ENCODE measurements at places on chromosomes 5 and 9. TPM values are rescaled to one million over a fixed set of nuclear protein-coding genes. Genes with fewer than 3 reads are reported as not detected.

Gene SLC34A1
- total RNA-seq = not detected

DNA sequence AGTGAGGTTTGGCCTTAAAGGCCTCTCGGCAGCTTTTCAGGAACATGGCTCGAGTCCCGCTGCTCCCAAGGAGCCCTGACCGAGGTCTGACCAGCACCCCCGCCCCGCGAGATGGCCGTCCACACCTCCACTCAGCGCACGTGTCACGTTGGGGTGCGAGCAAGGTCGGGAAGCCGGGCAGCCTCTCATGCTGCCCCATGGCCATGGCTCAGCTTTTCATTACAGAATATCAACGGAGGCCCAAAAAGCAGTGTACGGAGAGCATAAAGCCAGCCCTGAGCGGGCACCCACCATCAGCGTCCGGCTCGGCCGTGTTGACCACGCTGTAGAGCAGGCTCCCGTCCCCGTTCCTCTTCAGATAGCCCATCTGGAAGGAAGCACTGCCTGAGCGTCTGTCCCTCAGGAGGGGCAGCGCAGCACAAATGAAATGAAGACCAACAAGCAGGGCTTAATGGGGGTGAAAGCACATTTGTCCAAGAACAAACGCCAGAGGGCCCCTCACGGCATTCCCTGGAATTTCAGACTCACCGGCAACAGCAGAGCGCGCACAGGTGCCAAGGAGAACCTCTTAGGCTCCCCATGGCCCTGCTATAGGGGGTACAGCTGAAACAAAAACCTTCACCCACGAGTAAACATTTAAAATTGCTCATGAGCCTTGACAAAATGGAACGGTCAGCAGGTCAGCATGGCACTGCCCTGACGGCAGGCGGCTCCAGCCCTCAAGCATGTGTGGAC lies 11.6 kb downstream of the BRD9 start:
- H3K4me3 ChIP-seq = no peak overlapping the region
- no peaks in the 10 kb centered on the region for H3K4me1 ChIP-seq
- H3K27ac ChIP-seq = no peak overlapping the region
- H3K27me3 ChIP-seq = peaks cover 11% of the 10 kb centered on the region
- no peak for DNase-seq

- no peak overlapping the region for H3K27ac ChIP-seq
- DNase-seq = no peak
- no peaks in the 10 kb centered on the region for H3K27me3 ChIP-seq
- H3K4me1 ChIP-seq = no peaks in the 10 kb centered on the region
- H3K4me3 ChIP-seq = no peak overlapping the region
These were observed 213.3 kb downstream of the DNAH5 start for GRCh38 chr5:13731121-13731628.

DNA sequence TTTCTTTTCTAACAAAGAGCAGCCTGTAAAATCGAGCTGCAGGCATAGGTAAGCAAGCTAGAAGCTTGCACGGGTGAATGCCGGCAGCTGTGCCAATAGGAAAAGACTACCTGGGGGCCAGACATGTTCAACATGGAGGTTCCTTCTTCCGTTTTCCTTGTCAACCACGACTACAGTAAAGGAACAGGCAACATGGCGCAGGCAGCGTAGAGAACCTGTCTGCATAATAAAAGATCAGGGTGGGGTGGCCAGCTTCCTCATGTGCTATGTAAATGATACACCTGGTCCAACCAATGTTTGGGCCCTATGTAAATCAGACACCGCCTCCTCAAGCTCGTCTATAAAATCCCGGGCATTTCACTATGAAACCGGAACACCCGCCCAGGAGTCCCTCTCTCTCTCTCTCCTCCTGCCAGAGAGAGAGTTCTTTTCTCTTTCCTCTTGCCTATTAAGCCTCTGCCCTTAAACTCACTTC lies 103.8 kb upstream of the LIFR start:
- H3K4me3 ChIP-seq = no peak overlapping the region
- H3K4me1 ChIP-seq = peaks cover 34% of the 10 kb centered on the region
- no peaks in the 10 kb centered on the region for H3K36me3 ChIP-seq
- H3K27ac ChIP-seq = peak overlapping the region; percentile 9
- peaks cover 2% of the 10 kb centered on the region for H3K27me3 ChIP-seq
- no peak for DNase-seq

GRCh38 chr9:106864373-106865143 lies 1.6 kb downstream of the ZNF462 start:
- DNase-seq = no peak
- peaks cover 14% of the 10 kb centered on the region for H3K36me3 ChIP-seq
- H3K27me3 ChIP-seq = peaks cover 17% of the 10 kb centered on the region
- peak overlapping the region; percentile 96 for H3K27ac ChIP-seq
- peak overlapping the region; percentile 98 for H3K4me3 ChIP-seq

Gene ZDHHC11B
- not detected for total RNA-seq

Gene PCA3
- total RNA-seq = 0.62 TPM

Gene ST8SIA4
- total RNA-seq = 30.3 TPM

- no peak overlapping the region for H3K27ac ChIP-seq
- no peak overlapping the region for H3K4me3 ChIP-seq
- no peaks in the 10 kb centered on the region for H3K27me3 ChIP-seq
- no peaks in the 10 kb centered on the region for H3K36me3 ChIP-seq
- H3K4me1 ChIP-seq = no peaks in the 10 kb centered on the region
These were observed 512.1 kb downstream of the MAN2A1 start for GRCh38 chr5:110201791-110202190.

Gene EMB
- total RNA-seq = 27.5 TPM

GRCh38 chr9:77014597-77015263 lies 4.7 kb upstream of the FOXB2 start:
- no peak overlapping the region for H3K27ac ChIP-seq
- DNase-seq = peak; percentile 20
- peaks cover 7% of the 10 kb centered on the region for H3K36me3 ChIP-seq
- H3K4me3 ChIP-seq = no peak overlapping the region

- no peak overlapping the region for H3K27ac ChIP-seq
- H3K27me3 ChIP-seq = no peaks in the 10 kb centered on the region
- DNase-seq = no peak
These were observed 153.1 kb upstream of the RAPGEF1 start for GRCh38 chr9:131892902-131893500.

GRCh38 chr5:6774721-6775204 lies 61.5 kb downstream of the TENT4A start:
- no peak overlapping the region for H3K27ac ChIP-seq
- no peak for DNase-seq
- H3K4me3 ChIP-seq = no peak overlapping the region
- H3K36me3 ChIP-seq = peaks cover 8% of the 10 kb centered on the region

Gene TLX3
- total RNA-seq = 0.23 TPM

Gene NDUFB6
- total RNA-seq = 36.8 TPM

GRCh38 chr9:72480921-72481320 lies 40.5 kb upstream of the TMC1 start:
- no peaks in the 10 kb centered on the region for H3K36me3 ChIP-seq
- H3K27me3 ChIP-seq = peaks cover 3% of the 10 kb centered on the region
- H3K27ac ChIP-seq = no peak overlapping the region
- H3K4me3 ChIP-seq = no peak overlapping the region
- DNase-seq = no peak
- H3K4me1 ChIP-seq = peaks cover 22% of the 10 kb centered on the region

Gene RANBP3L
- not detected for total RNA-seq

Gene IFNK
- total RNA-seq = not detected

DNA sequence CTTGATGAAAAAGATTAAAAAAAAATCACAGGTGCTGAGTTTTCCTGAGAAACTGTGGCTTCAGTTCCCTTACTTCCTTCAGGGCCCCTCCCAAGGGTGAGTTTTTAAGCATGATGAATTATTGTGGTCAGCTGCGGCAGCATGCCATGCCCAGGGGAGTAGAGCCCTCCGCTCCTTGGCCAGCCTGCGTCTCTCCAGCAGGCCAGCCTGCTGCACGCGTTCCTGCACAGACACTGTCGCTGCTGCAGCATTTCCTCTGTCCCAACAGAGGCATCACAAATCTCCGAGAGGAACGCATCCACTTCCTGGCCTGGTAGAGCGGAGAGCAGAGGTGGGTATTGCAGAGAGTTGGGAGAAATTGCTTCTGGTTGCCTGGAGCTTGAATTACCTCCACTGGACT lies 26.1 kb upstream of the GLRA1 start:
- H3K4me3 ChIP-seq = no peak overlapping the region
- H3K36me3 ChIP-seq = no peaks in the 10 kb centered on the region
- peaks cover 15% of the 10 kb centered on the region for H3K4me1 ChIP-seq

- H3K4me3 ChIP-seq = no peak overlapping the region
- no peak overlapping the region for H3K27ac ChIP-seq
- H3K27me3 ChIP-seq = peaks cover 1% of the 10 kb centered on the region
These were observed 286.9 kb downstream of the FBXL7 start for GRCh38 chr5:15786884-15787283.

Gene GPX8
- 40.9 TPM for total RNA-seq

DNA sequence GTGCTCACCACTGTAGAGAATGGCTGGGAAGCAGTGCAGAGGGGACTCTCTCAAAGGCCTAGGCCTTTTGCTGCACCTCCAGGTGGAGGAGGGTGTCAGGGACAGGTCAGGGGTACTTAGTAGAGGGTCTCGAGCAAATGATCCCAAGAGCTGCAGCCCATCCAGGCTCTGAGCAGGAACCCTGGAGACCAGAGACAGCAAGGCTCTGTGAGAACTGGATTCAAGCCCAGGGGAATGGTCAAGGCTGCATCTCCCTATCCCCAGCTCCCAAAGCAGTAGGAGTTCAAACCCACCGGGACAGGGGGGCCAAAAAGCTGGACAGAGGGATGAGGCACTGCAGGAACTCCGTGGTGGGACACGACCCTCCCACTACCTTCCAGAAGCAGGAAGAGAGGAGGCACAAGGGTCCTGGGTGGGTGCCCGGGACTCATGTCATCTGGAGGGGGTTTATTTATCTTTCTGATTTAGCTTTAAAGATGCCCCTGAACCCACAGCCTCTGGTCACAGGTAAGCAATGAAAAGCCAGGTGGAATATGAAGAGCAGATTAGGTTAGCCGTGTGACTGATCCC lies 124.8 kb downstream of the MVB12B start:
- H3K27me3 ChIP-seq = no peaks in the 10 kb centered on the region
- H3K4me1 ChIP-seq = peaks cover 30% of the 10 kb centered on the region
- no peak for DNase-seq
- no peak overlapping the region for H3K27ac ChIP-seq
- H3K4me3 ChIP-seq = no peak overlapping the region

Gene PRUNE2
- 6.7 TPM for total RNA-seq

- peaks cover 21% of the 10 kb centered on the region for H3K36me3 ChIP-seq
- DNase-seq = no peak
- peak overlapping the region; percentile 38 for H3K4me3 ChIP-seq
- no peaks in the 10 kb centered on the region for H3K27me3 ChIP-seq
These were observed 4.4 kb upstream of the C9orf153 start for GRCh38 chr9:86263876-86264275.

Gene PCDHB5
- total RNA-seq = 7.8 TPM

Gene PCDHAC1
- total RNA-seq = 7.5 TPM

Gene RCL1
- 12.2 TPM for total RNA-seq

GRCh38 chr5:143148771-143149170 lies 254.7 kb downstream of the NR3C1 start:
- H3K27ac ChIP-seq = no peak overlapping the region
- no peaks in the 10 kb centered on the region for H3K4me1 ChIP-seq
- H3K27me3 ChIP-seq = no peaks in the 10 kb centered on the region
- no peak for DNase-seq
- no peak overlapping the region for H3K4me3 ChIP-seq

Gene SHROOM1
- 5.6 TPM for total RNA-seq

Gene DND1
- total RNA-seq = 1.8 TPM

GRCh38 chr5:1524799-1525623 lies 1.3 kb upstream of the LPCAT1 start:
- no peak overlapping the region for H3K27ac ChIP-seq
- peaks cover 4% of the 10 kb centered on the region for H3K36me3 ChIP-seq
- H3K4me3 ChIP-seq = peak overlapping the region; percentile 51
- H3K4me1 ChIP-seq = peaks cover 11% of the 10 kb centered on the region
- H3K27me3 ChIP-seq = peaks cover 7% of the 10 kb centered on the region

GRCh38 chr9:93477397-93477796 lies 24.0 kb upstream of the FAM120AOS start:
- H3K27me3 ChIP-seq = peaks cover 1% of the 10 kb centered on the region
- no peaks in the 10 kb centered on the region for H3K36me3 ChIP-seq
- DNase-seq = no peak
- H3K27ac ChIP-seq = no peak overlapping the region
- H3K4me1 ChIP-seq = peaks cover 4% of the 10 kb centered on the region

GRCh38 chr5:111374380-111374779 lies 138.0 kb downstream of the STARD4 start:
- no peak overlapping the region for H3K4me3 ChIP-seq
- H3K27ac ChIP-seq = no peak overlapping the region
- no peaks in the 10 kb centered on the region for H3K36me3 ChIP-seq

Gene AUH
- total RNA-seq = 14.4 TPM

Gene RALGPS1
- total RNA-seq = 6.4 TPM

DNA sequence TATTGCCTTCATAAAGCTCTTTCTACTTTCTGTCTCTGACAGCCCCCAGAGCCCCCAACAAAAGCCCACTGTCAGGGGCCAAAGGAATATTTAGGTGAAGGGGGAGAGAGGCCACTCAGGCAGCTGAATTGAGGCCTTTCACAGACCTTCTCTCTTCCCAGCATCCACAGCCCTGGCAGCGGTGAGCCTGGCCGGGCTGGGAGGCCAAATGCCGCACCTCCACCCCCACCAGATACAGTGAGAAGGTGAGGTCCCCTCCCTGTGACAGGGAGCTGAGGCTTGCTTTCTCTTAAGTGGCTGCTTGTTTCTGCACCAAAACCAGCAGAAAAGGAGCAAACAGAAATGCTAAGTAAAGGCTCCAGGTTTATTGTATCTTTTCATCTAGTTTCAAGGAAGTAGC lies 168.1 kb downstream of the ROR2 start:
- peaks cover 6% of the 10 kb centered on the region for H3K36me3 ChIP-seq
- no peak overlapping the region for H3K4me3 ChIP-seq

DNA sequence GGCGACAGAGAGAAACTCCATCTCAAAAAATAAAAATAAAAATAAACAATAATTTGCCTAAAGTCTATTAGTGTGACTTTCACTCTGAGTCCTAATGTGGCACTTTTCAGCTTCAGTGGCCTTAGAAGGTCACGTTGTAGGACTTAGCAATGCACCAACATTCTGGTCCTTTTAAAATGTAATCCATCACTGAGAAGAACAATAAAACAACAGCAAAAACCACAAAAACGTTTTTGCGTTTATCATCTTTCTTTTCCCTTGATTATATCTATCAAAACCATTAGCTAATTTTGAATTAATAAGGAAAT lies 190.1 kb upstream of the ZNF608 start:
- H3K36me3 ChIP-seq = no peaks in the 10 kb centered on the region
- no peak overlapping the region for H3K4me3 ChIP-seq
- H3K27me3 ChIP-seq = no peaks in the 10 kb centered on the region
- H3K27ac ChIP-seq = no peak overlapping the region
- no peak for DNase-seq

DNA sequence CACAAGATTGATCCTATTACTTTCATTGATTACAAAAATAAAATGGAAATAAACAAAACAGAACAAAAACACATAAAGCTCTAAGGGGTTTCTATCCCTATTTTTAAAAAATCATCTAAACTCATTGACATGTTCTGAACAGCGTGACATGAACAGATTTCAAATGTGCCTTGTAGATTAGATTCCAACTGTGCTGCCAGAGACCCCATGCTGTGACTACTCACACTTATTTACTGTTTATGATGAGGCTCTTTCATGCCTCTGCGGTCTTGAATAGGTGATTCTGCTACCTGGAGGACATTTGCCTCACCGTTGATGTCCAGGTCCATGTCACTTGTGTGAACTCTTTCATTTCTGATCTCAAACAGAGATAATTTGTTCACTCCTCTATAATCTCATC lies 990.2 kb downstream of the CDH12 start:
- H3K4me1 ChIP-seq = no peaks in the 10 kb centered on the region
- H3K27me3 ChIP-seq = peaks cover 1% of the 10 kb centered on the region
- no peak overlapping the region for H3K27ac ChIP-seq
- H3K36me3 ChIP-seq = no peaks in the 10 kb centered on the region

All from endothelial cell (in vitro differentiated cells).